ENCODE measurements at places on chromosomes 7 and 10.

DNA sequence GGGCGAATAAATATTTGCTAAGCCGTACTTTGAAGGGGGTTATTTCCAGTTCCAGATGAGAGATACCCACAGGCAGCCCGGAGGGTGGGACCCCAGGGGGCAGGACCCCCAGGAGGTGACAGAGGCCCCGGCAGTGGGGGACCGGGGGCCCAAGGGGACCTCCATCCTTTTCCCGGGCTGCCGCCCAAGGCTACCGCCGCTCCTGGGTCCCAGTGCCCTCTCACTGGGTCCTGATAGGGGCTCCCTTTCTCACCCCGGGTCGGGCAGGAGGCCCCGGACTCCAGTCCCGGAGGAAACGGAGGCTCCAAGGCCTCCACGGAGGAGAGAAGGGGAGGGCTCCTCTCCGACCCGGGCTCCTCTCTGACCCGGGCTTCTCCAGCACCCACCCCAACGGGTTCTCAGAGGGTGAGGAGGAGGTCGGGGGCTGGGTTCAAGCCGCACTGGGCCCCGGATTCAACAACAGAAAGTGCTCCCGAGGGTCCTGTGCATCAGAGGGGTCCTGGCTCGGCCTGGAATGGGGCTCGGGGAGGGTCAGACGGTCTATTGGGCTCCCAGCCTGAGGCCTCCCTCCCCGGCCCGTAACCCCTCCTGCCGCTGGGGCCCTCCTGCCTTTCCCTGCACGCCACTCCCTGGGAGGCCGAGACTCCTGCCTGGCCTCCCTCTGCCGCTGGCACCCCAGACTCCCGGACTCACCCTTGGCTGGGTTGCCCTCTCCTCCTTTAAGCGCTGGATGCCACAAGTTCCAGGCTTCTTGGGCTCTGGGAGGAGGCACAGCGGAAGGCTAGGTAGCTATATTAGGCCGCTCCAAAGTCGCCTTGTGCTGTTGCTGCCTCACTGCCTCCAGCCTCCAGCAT lies 62.5 kb downstream of the ZNF37A start:
- no peak for DNase-seq

GRCh38 chr7:98862716-98863420 lies 6.9 kb downstream of the TMEM130 start:
- no peak for DNase-seq

DNA sequence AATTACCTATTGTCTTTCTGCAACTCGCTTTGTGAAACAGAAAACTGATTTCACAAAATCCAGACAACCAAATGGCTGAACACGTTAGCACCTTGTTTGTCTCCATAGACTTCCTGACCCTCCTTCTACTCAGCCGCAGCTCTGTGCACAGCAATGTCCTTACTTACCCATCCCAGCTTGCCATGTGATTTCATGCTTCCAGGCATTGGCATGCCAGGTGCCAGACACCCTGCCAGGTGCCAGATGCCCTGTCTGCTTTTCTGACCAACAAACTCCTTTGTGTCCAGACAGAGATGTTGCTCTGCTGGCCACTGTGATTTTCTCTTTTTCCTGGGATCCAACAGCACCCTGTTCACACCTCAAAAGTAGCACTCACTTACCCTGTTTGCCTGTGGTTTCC lies 16.1 kb upstream of the FAM170B start:
- no peak for DNase-seq

GRCh38 chr10:22657566-22658225 lies 56.7 kb downstream of the PIP4K2A start:
- no peak for DNase-seq

DNA sequence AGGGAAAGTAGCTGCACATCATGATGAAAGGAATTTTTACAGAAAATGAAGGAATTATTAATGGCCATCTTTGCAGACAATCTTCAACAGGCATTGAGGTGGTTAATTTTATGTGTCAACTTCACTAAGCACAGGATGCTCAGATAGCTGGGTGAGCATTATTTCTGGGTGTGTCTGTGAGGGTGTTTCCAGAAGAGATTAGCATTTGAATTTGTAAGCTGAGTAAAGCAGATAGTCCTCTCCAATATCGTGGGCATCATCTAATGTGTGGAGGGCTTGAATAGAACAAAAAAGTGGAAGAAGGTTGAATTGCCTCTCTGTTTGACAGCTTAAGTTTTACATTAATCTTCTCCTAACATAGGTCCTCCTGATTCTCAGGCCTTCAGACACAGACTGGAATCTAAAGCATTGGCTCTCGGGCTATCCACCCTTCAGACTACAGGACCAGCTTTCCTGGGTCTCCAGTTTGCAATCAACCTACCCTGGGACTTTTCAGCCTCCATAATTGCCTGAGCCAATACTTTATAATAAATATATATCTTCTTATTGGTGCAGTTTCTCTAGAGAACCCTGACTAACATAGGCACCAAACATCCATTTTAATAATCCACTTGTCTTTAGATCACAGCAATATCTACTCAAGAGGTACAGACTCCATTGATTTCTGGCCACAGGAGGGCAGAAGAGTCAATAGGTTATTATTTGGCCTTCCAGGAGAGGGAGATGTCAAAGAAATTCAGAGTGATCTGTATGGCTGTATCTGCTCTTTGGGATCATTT lies 10.5 kb upstream of the CRPPA start:
- no peak for DNase-seq

DNA sequence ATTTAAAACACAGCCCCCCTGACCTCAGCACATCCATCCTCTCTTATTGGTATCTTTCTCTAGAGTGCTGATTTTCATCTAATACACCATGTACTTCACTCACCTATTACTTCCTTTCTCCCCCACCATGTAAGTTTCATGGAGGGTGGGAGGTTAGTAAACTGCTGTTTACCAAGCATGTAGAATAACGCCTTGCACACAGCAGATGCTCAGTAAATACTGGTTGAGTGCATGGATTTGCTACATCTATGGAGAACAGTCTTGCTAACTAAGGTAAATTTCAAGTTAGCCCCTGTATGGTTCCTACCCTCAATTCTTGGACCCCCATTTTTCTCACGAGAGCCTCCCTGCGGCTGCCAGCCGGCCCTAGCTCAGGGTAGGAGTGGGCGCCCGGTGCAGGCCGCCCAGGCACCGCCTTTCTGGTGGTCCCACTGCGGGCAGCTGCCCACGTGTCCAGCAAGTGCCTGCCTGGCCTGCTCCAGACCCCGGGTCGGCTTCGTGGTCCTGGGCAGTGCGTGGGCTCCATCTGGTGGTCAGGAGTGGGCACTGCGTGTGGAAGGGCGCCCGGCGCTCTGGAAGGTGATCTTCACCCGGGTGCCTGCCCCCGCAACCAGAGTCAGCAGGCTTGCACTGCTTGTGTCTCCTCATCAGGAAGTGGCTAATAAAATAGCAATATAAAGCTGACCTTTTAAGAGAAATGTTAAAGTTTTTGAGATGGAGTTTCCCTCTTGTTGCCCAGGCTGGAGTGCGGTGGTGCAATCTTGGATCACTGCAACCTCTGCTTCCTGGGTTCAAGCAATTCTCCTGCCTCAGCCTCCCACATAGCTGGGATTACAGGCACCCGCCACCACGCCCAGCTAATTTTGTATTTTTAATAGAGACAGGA lies 63.4 kb upstream of the DNAJB6 start:
- DNase-seq, result peak; percentile 33

DNA sequence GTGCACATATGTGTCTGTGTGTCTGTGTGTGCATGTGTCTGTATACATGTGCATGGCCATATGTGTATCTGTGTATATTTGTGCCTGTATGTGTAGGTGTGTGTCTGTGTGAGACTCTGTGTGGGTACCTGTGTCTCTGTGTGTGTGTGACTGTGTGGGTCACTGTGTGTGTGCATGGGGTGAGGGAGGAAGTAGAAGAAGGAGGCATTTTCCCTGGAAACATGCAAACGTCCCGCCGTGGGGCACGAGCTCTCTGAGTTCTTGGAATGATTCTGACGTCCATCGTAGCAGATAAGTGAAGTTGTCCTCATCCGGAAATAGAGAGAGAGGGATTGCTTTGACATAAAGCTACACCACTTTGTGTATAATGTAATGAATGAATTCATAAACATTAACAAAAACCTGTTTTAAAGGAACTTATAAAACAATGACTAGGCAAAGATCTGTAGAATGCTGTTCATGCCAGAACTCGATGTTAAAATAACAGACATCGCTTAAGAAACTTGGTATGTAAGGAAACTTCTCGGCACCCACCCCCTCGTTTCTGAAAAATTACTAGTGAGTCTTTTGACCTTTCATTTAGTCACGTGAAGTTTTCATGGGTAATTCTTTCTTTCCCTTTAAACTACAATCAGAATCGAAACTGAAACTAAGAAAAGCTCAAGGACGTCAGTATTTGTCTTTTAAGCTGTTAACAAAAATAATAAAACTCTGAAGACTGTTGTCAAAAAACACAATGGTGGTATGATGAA lies 43.6 kb upstream of the KLF6 start:
- no peak for DNase-seq

DNA sequence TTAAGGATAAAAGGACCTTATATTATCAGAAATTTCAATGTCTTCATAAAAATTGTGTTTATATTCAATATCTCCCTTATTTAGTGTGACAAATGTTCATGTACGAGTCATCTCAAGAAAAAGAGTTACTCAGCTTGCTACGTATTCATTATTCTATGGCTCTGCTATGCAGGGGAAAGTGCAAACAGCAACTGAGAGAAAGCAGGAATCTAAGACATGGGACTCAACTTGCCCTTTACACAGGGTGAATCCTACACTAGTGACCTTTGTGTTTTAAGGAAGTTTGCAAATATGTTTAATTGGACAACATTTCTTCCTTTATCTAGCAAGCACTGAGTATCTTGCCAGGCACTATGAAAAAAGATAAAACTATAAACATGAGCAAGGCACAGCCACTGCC lies 104.7 kb downstream of the NPSR1 start:
- no peak for DNase-seq

- no peak for DNase-seq
Observed at GRCh38 chr10:34343764-34344163, 471.3 kb downstream of the PARD3 start.

- DNase-seq, result no peak
Observed at GRCh38 chr7:128841921-128842673, 11.9 kb downstream of the FLNC start.
